A549 (cell line): ENCODE measurements at places on chromosomes 2 and 18. TPM values are rescaled to one million over a fixed set of nuclear protein-coding genes. Genes with fewer than 3 reads are reported as not detected.
A peak's percentile ranks its signal among the peaks of the same experiment; 100 is the strongest.

- no peak for DNase-seq
Measured at GRCh38 chr2:29184531-29184930, 69.3 kb downstream of the CLIP4 start.

PKP4 gene
- polyA plus RNA-seq, result 26.7 to 33.4 TPM (median 27.0 TPM) in 3 replicates

HOXD4 gene
- 0.54 to 0.92 TPM (median 0.87 TPM) in 3 replicates for polyA plus RNA-seq

- DNase-seq, result no peak
Measured at GRCh38 chr2:24903161-24904103, 16.6 kb downstream of the ADCY3 start.

DNA sequence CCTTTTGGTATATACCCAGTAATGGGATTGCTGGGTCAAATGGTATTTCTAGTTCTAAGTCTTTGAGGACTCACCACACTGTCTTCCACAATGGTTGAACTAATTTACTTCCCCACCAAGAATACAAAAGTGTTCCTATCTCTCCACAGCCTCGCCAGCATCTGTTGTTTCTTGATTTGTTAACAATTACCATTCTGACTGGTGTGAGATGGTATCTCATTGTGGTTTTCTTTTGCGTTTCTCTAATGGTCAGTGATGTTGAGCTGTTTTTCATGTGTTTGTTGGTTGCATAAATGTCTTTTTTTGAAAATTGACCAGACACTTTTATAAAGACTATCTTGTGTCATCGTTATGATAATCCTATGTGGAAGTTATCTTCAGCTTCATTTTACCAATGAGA is 16.0 kb upstream of the ATP8B1 start:
- DNase-seq, result no peak

DNA sequence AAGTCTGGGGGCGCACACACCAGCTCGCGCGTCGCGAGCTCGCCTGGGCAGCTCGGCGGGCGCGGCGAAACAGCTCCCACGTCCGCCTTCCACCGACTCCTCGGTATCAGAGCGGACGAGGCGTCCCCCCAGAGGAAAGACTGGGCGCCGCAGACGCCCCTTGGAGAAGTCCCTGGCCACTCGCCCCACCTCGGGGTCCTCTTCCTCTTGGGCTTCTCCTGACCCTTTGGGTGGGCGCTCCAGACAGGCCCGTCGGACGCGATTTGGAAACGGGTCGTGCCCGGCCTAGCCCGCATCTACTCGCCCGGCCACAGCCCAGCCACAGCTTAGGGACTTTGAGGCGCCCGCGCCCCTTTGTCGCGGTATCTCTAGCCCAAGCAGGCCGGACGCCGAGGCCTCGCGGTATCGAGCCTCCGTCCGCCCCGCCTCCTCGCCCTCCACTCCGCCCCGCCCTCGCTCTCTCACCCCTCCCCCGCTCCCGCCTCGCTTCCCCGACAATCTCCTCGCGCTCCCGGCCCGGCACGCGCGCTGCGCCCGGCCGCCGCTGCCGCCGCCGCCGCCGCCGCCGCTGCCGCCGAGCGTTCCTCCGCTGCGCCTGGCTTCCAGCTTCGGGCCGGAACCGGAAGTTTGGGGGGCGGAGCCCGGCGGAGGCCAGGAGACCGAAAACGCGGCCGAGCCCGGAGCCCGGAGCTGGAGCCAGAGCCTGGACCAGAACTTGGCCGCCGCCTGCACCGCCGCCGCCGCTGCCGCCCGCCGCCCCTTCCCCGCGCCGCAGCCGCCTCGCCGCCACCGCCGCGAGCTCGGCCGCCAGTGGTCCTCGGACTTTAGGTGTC is 749 bp upstream of the ACVR2A start:
- DNase-seq, result peak; percentile 87

DNA sequence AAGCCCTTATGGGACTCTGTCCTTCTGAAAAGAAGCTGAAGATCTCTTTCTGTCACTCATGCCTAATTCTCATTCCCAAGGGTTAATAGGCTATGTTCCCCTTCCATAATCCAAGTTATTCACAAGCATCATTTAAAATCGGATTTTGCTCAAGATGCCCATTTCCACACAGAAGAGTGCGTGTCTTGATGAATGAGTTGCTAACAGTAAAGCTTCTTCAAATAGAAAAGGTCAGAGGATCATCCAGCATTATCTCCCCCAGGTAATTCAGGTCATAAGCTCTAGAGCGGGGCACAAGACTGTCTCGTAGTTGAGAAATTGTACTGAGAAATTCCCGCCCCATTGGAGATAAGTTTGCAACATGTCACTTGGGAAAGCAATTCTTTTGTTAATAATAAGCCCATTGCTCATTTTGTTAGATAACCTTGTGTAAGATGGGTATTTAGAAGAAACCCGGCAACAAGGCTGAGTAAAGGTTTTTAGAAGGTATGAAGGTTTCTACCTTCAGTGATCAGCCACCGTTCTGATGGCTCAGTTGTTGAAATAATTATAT is 290.7 kb upstream of the EPAS1 start:
- peak; percentile 24 for DNase-seq

SULT1C4 gene
- polyA plus RNA-seq, result not detected in 3 replicates

DNA sequence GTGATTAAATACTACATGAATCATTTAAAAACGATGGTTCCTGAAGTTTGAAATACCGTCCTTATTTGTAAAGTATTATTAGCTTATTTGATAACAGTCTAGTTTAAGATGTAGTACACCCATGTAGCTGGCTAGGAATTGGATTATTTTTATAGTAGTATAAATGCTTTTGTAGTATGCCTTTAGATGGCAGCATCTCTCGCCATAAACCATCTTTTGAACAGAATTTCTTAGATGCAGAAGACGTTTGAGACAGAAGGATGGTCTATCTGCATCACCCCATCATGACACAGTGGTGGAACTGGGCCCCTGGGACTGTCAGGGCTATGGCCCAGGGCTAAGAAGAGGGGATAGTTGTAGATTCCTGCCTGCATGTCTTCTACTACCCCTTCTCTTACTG is 152.7 kb downstream of the WDSUB1 start:
- no peak for DNase-seq

DNA sequence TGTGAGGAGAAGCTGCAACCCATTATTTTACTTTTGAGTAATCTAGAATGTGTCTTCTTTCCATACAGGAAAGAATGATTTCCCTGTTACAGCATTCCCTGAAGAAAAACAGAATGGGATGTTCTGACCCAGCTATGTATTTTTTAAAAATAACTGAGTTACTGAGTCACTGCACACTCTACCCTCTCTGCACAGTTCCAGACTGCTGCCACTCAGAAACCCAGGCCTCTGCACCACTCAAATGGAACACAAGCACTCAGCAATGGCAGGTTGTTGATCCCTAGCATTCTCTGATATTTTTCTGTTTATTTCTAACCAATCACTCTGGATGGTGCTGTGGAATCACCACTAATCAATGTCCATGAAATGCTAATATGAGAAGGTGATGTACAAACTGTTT is 1300.0 kb upstream of the FAM98A start:
- no peak for DNase-seq

LIMS4 gene
- 0.09 to 0.17 TPM (median 0.14 TPM) in 3 replicates for polyA plus RNA-seq

DNA sequence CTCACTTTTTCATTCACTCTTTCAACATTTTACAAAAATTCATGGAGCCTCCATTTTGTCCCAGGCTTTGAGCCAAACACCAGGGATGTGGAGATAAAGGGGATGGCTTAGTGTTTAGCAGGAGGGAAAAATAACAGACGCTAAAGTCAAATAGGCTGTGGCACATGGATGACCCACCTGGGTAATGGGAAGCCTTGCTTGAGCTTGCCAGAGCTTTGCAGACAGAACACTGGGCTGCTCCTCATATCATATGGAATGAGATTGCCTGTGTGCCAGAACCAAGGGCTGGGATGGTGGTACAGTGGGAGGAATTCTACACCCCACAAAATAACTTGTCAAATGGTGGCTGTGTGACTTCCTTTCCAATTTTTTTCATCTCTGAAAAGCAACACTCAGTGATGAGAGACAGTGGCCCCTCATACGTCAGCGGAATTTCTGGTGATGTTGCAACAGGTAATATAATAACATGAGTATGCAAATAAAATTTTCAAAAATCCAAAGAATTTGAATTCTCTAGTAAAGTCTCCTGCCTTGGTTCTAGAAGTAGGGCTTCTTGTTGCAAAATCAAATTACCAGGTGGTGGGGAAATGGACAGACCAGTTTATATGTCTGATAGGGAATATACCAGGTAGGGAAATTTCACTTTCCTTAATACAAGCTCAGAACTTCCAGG is 252.9 kb downstream of the CLIP4 start:
- DNase-seq, result no peak

GKN2 gene
- 3.3 to 3.7 TPM (median 3.5 TPM) in 3 replicates for polyA plus RNA-seq

GCG gene
- polyA plus RNA-seq, result not detected in 3 replicates

- no peak for DNase-seq
Measured at GRCh38 chr2:168633895-168634294, 168.5 kb upstream of the NOSTRIN start.

DNA sequence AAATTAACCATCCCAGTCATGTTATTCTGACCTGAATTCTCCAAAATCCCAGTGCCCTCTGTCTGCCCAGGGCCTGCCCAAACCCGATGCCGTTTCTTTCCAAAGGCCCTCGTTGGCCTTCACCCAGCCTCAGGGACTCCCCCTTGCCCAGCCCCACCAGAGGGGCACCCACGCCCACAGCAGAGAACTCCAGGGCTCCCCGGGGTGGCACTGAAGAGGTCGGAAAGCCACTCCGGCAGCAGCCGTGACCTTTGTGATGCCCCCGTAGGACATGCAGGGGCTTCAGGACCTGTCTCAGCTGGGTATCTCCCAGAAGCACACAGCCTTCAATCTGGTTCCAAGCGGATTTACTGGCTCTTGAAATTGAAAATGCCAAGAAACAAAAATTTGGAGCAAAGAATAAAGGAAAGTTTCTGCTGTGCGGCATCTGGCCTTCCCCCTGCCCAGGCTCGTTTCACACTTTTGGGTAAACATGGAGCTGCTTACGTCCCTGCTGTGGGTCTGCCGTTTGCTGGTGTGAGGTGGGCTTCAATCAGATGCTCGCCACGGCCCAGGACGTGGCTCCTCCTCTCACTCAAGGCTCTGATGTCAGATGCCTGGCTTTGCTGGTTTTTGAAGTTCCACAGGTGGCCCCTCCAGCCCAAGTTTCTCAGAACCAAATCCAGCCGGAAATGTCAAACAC is 101.3 kb downstream of the TPO start:
- DNase-seq, result no peak

SLC30A3 gene
- 1.6 to 1.9 TPM (median 1.7 TPM) in 3 replicates for polyA plus RNA-seq

DNA sequence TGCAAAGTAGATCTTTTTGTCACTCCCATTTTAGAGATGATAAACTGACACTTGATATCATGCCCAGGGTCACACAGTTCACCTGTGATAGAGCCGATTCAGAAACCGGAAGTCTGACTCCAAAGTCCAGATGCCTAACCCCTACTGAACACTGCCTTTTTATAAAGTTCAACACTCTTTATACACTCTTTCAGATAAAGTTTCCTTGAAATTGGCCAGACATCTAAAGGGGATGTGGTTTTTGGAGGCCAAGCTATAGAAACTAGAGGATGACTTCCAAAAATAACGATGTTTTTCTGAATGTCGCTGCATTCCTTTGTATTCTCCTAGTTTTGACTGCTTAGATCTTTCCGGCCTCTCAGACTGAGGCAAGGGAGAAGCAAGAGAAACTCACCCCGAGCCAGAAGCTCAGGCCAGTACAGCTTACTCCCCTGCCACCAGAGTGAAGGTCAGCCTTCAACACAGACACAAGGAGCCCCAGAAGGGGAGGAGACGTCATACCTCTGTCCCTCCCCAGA is 61.8 kb downstream of the NRP2 start:
- DNase-seq, result no peak

- no peak for DNase-seq
Measured at GRCh38 chr2:117957616-117958015, 56.3 kb downstream of the CCDC93 start.

MAL gene
- polyA plus RNA-seq, result not detected in 3 replicates

- DNase-seq, result no peak
Measured at GRCh38 chr2:44005846-44006245, 10.1 kb upstream of the LRPPRC start.

DNA sequence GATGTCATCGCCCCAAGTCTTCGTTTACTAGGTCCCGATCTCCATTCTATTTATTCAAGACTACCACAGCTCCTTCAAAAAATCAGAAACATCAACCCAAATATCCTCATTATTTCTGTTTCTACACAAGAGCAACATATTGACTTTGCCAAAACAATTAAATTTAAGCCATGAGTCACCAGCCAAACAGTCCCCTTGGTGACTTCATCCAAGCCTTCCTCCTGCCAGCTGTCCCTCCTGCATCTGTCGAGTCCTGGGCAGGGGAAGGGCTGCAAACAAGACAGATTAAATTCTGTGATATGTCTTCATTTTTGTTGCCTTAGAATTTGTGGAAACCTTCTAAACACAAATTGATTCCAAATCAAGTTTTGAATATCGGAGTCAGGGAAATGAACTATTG is 110.3 kb downstream of the SP3 start:
- no peak for DNase-seq

DNA sequence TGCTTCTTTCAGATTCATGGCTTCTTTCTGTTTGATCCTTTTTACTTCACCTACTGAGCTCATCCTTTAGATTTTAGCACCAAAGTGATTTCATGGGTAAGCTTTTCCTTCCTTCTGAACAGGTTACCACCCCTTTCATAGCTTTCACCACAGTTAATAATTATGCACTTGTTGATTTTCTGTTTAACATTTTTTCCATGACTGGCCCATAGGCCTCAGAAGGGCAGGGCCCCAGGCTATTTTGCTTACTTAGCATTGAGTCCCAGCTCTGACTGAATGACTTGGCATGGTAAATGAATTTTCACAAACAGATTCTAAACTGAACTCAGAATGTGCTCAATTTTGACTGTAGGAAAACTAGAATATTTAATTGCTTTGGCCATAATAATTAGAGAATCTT is 177.0 kb downstream of the GCA start:
- DNase-seq, result no peak

- DNase-seq, result no peak
Measured at GRCh38 chr18:9506046-9506792, 30.9 kb downstream of the RALBP1 start.

DNA sequence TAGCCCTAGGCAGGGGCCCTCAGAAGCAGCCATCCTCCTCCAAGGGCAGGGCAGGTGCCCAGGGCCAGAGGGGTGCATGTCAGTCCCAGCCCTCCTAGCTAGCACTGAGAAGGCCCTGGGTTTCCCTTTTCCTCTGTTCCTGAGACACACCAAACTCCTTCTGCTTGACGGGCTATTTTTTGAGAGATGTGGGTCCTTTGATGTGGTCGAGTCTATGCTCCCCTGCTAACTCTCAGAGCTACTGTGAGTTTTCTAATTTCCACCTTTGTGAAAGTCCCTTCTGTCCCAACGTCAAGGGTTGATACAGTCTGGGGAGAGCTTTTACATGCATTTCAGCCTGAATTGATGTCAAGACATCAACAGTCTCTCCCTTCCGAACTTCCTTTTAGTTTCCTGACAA is 51.4 kb downstream of the TRPM8 start:
- no peak for DNase-seq

- no peak for DNase-seq
Measured at GRCh38 chr2:5766056-5766455, 73.9 kb downstream of the SOX11 start.

PJVK gene
- polyA plus RNA-seq, result 3.6 to 5.1 TPM (median 3.6 TPM) in 3 replicates

DNA sequence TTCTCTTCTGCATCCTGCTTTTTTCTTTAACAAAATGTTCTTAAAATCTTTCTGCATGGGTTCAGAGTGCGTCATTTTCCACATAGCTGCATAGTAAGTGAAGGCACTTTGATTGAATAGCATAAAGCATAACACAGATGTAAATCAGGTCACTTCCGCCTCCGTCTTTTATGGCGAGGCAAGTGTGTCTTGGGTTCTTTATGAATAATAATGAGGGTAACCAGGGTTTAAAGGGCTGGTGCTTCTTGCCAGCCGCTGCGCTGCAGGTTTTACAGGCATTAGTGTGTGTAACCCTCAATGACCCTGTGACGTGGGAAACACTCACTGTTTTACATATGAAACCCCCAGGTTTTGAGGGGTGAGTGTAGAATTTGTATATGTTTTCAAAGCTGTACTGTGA is 164.2 kb downstream of the MYT1L start:
- DNase-seq, result no peak
